ENCODE measurements at places on chromosomes 13 and 19.

- DNase-seq, result no peak
These were observed 57.5 kb downstream of the ERICH4 start for GRCh38 chr19:41500443-41500842.

- DNase-seq, result peak; percentile 64
These were observed 12.4 kb upstream of the ELAVL1 start for GRCh38 chr19:8017808-8018207.

GRCh38 chr19:45455707-45456499 is 11.9 kb upstream of the FOSB start:
- DNase-seq, result peak; percentile 73

DNA sequence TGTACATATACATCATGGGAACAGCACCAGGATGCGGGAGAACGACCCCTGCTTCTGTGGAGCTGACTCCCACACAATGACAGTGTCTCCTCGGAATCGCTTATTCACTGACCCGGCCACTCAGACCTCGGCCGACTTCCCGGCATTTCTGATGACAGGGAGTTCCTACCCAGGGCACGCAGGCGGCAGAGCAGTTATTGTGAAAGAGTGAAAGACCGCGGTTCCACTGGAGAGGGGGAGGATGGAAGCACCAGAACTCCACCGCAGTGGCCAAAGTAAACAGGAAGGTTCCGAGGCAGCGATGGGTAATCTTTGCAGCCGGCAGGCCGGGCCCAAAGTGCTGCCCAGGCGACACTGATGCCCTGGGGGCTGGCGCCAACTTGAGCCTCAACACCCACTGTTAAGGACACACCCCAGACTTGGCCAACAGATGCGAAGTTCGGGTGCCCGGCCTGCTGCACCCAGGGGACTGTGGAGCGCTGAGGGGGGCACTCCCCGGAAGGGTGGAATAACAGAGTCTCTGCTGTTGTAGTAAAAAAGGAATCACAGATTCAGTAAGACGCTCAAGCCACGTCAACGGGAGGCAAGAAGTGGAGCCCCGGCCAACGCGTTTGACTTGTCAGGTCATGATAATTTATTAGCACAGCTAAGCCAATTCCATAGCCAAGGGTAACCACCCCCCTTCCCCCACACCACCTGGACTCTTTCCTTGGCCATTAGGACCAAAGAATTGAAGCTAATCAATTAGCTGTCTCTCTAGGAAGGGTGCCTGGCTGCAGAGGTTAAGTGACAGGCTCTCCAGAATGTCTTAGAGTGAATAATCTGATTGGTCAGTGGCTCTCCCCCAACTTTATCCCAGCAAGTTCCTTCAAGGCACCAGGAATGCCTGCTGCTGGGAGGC is 5.8 kb downstream of the MLLT1 start:
- no peak for DNase-seq

DNA sequence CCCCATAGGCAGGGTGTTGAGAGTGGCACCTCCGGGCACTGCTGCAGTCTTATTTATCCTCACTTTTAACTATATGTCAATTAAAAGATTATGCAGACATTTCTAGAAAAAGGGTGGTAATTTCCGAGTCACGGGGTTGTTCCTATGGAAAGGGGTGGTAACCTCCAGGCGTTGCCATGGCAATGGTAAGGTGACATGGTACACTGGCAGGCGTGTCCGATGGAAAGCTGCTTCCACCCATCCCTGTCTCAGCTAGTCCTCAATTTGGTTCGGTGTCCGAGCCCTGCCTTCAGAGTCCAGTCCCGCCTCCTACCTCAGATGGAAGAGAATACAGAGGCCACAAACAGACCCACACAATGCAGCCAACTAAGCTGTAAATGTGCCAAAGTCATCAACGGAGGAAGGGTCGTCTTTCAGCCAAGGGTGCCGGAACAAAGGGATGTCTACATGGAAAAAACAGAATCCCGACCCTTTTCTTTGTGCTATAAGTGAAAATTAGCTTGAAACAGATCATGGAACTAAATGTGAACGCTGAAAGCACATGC is 72.6 kb upstream of the C13orf46 start:
- no peak for DNase-seq
